GM19239 (cell line): ENCODE measurements at places on chromosomes 16 and 17.

- no peak for DNase-seq
Observed at GRCh38 chr17:7325031-7325528, 4.1 kb downstream of the NEURL4 start.

- DNase-seq = no peak
Observed at GRCh38 chr17:28946239-28946638, 5.1 kb downstream of the PHF12 start.

- no peak for DNase-seq
Observed at GRCh38 chr17:40460604-40460967, 17.3 kb downstream of the IGFBP4 start.

DNA sequence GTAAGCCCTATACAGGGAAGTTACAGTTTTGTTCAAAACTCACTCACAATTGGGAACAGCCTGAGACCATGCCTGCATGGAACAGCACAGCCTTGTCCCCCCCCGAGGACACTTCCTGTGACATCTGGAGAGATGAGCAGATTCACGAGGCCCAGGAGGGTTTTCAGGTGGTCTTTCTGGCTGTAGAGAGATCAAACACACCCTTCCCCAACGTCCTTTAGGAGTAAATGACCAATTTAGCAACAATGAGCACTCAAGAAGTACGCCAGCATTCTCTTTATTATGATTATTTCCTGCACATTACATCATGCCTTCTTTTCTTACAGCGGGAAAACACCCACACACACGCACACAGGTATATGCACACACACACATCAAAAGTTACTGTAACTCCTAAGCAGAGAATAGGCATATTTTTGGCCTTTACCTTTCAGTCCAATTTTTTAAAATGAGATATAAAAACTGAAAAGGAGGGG lies 39.0 kb downstream of the ADCY9 start:
- DNase-seq = no peak

GRCh38 chr17:27446569-27447301 lies 9.5 kb upstream of the KSR1 start:
- no peak for DNase-seq

- DNase-seq = no peak
Observed at GRCh38 chr17:15440347-15440746, 27.1 kb downstream of the CDRT4 start.

GRCh38 chr17:19292377-19292711 lies 55.2 kb downstream of the EPN2 start:
- DNase-seq = no peak

- DNase-seq = no peak
Observed at GRCh38 chr16:54093281-54093680, 193.3 kb downstream of the IRX3 start.

- DNase-seq = peak; percentile 63
Observed at GRCh38 chr17:28405632-28406472, at the start of gene SLC46A1. Gene SLC46A1, minus strand, starts transcription at chr17:28406212. Its CDS starts 98 bp downstream, at chr17:28406114.

DNA sequence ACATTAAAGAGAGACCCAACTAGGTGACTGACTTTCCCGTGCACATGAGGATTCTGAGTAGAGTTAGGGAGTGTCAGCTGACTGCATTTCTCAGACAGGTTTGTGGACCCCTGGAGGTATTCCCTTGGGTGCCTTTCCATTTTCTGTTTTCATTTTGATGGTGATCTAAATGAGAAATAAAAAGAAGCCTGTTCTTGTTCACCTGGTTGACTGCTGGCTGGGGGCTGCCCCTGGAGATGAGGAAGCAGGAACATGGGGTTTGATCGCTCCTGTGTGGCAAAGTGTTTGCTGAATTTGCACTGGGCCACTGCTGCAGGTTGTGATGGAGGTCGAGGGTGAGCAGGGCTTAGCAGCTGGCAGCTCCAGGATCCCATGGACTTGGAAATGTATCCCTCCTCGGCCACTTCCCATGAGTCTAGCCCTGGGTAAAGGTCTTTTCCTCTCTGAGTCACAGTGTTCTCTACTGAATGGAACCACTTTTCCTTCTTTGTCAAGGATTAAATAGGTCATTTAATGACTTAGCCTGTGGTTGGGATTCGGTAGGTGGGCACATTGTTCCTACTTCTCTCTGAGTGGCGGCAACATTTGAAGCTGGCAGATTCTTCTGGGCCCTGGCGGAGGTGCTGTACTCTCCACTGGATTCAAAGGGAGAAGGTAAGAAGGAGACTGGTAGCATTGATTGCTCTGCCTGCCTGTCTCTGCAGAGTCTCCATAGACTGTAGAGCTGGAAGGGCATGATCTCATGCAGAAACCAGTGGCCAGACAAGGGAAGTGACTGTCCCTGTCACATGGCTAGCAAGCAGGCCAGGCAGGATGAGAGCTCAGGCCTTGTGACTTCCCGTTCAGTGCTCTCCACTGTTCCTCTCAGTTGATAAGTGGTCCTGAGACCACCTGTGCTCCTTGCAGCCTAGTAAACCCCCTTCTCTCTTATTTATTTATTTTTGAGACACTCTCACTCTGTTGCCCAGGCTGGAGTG lies 17.9 kb downstream of the SNX29 start:
- DNase-seq = no peak

DNA sequence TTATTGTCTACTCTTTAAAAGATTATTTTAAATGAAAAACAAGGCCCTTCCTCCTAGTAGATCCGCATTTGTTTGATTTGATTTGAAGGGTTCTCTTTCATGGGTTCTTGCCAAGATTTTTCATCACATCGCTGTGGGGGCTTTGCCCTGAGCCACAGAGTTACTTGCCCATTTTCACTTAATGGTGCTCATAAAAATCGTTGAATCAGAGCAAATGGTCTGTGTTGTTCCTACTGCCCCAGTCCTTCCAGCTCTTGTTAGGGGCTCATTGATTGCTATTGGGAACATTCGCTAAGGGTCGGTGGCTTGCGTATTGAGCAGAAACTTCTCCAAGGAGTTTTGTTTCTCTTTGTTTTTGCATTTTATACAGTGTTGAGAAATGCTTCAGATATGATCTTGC lies 1023.4 kb upstream of the CDH8 start:
- DNase-seq = no peak

GRCh38 chr17:79572136-79572925 lies 38.5 kb downstream of the RBFOX3 start:
- DNase-seq = no peak

GRCh38 chr17:2482218-2482617 lies 29.5 kb downstream of the METTL16 start:
- no peak for DNase-seq

DNA sequence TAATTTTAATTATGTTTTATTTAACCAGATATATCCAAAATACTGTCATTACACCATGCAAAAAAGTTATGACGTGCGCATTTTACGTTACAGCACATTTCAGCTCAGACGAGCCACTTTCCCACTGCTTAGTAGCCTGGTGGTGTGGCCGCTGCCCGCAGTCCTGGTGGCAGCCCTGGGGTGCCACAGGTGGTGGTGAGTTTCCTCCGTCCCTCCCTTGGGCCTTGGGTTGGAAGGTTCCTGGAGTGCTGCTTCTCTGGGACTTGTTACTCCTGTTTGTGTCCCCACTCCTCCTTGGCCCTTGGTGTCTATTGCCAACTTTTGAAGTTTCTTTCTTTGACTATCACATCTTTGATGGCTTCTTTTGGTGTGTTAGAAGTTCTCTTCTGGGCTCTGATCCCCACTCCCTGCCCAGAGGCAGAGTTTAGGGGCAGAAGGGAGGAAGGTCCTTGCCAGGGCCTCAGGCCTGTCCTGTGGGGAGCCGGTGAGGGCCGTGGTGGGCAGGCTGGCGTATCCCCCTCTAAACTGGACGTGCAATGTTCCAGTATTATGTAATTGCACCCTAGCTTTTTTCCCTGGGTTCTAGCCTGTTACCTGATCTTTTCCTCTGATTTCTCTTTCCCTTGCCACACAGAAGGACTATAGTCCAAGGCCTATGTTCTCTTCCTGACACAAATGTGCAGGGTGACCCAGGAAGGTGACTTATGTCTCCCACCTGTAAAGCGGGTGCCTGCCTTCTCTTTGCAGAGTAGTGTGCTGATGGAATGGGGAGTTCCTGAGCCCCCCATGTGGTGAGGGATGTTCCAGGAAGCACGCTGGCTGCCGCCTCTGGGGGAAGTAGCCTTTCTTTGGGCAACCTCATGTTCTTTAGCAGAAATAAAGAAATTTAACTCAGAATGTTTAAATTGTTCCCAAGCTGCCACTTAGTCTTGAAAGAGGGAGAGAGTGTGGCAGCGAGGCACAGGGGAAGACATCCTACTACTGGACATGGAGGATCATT lies 8.4 kb downstream of the MPRIP start:
- DNase-seq = no peak

GRCh38 chr16:30041841-30042240 lies 10.8 kb upstream of the TLCD3B start:
- DNase-seq = no peak

GRCh38 chr16:53945996-53946395 lies 242.0 kb downstream of the FTO start:
- no peak for DNase-seq

- DNase-seq = no peak
Observed at GRCh38 chr17:30458371-30458770, 18.8 kb upstream of the GOSR1 start.

GRCh38 chr17:1031711-1032110 lies 34.8 kb downstream of the TIMM22 start:
- DNase-seq = no peak

DNA sequence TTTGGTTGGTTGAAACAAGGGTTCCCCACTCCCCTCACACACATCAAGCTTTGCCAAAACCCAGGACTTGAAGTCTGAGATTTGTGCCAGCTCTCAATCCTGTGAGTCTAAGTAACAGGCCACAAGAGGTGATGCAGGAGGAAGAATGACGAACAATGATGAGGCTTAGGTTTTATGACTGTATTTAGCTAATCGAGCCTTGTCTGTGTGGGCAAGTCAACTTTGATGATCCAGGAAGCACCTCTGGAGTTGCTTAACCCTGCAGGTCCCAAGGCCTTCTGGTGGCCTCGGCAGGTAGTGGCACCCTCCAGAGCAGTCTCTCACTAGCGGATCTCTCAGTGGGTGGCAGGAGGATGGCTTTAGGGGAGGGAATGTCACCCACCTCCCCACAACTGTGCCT lies 28.7 kb downstream of the CDK5RAP3 start:
- no peak for DNase-seq

GRCh38 chr16:4055748-4056147 lies 60.5 kb downstream of the ADCY9 start:
- DNase-seq = no peak

GRCh38 chr17:69773081-69773480 lies 301.9 kb upstream of the KCNJ16 start:
- no peak for DNase-seq

DNA sequence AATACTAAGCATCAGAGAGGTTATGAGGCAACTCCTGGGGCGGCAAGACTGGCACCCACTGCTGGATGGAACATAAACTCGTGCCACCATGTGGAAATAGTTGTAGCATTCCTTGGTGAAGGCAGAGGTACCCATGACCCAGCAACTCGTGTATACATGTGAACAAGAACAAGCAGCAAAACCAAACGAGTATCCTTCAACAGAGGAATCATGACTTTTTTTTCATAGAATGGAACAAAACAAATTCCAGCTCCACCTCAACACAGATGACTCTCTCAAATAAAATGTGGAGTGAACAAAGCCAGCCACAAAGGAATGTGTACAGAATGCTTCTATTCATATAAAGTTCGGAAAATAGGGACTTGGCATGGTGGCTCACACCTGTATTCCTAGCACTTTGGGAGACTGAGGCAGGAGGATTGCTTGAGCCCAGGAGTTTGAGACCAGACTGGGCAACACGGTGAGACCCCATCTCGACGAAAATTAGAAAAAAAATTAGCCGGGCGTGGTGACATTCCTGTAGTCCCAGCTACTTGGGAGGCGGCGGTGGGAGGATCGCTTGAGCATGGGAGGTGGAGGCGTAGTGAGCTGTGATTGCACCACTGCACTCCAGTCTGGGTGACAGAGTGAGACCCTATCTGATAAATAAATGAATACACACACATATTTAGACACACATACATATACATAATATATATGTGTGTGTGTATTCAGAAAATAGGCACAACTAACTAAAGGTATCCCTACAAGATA lies 35.3 kb downstream of the B9D1 start:
- DNase-seq = no peak

DNA sequence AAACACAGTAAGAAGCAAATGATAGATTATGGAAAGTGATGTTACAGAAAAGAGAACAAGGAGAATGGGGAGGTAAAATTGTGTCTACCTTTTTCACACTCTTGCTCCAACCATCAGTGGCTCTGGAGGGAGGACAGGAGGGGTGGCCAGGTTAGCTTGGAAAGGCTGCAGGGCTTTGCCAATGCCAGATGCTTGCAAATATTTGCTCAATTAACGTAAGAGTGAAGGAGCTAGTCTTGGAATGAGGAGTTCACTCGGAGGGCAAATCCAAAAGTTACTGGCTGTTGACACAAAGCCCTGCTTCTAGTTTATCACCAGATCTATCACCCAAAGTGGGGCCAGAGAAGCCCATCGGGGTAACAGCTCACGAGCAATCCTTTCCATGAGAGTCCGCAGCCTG lies 7.4 kb upstream of the TNRC6C start:
- DNase-seq = no peak

DNA sequence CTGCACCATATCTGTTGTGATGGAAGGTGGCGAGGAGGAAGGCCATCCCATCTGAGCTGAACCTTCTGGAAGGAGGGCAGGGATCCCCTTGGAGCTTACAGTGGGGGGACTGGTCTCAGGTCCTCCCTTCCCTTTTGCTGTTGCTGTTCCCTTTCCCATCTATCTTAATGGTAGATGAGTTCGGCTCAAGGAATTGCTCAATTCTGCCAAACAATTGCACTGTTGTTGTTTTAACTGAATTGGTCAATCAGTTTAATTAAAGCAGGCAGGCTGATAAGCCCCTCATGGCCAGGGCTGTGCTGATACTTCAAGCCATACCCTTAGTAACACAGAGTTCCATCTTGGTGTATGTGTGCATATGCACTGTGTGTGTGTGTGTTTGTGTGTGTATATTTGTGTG lies 220.4 kb upstream of the FOXF1 start:
- no peak for DNase-seq

DNA sequence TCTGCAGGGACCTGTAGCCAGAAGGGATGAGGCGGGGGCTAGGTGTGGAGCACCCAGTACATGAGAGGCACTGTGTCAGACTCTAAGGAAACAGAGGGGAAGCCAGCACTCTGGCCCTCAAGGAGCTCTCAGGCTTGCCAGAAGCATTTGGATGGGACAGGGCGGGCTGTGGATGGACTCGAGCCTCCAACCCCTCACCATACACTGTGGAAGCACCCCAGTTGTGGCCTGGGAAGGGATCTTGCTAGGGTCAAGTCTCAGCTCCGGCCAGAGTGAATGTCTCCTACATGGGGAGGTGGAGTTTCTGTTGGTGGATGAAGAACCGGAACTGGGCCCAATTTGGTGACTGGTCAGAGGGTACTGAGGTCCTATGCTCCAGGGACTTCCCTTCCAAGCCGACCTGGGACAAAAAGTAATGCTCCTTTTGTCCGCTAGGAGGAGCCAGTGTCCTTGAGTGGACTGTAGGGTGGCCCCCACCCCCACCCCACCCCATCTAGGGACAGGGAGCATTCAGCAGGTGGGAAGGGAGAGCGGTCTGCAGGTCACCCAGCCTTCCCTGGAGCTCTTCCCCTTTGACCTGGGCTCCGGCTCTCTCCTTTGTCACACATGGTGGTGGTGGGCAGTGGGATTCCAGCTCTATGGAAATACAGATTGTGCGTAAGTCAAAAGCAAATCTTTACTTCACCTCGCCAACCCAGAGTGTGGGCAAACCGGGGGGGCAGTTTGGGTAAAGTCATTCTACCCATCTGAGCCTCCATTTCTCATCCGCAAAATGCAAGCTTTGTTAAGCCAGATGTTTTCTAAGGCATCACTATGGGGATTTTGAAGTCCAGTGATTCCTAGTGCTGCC lies 20.4 kb upstream of the PHB1 start:
- DNase-seq = peak; percentile 62
